ENCODE measurements at places on chromosomes 16 and 17.

- DNase-seq = no peak
Measured at GRCh38 chr17:58527949-58528348, 13.5 kb upstream of the MTMR4 start.

GRCh38 chr16:69407702-69408323 is 16.6 kb upstream of the CYB5B start:
- no peak for DNase-seq

- no peak for DNase-seq
Measured at GRCh38 chr17:80153004-80153403, 6.1 kb upstream of the EIF4A3 start.

GRCh38 chr16:4679850-4680636 is 13.3 kb upstream of the NUDT16L1 start:
- no peak for DNase-seq

GRCh38 chr17:79978548-79978855 is 57.2 kb downstream of the TBC1D16 start:
- no peak for DNase-seq

DNA sequence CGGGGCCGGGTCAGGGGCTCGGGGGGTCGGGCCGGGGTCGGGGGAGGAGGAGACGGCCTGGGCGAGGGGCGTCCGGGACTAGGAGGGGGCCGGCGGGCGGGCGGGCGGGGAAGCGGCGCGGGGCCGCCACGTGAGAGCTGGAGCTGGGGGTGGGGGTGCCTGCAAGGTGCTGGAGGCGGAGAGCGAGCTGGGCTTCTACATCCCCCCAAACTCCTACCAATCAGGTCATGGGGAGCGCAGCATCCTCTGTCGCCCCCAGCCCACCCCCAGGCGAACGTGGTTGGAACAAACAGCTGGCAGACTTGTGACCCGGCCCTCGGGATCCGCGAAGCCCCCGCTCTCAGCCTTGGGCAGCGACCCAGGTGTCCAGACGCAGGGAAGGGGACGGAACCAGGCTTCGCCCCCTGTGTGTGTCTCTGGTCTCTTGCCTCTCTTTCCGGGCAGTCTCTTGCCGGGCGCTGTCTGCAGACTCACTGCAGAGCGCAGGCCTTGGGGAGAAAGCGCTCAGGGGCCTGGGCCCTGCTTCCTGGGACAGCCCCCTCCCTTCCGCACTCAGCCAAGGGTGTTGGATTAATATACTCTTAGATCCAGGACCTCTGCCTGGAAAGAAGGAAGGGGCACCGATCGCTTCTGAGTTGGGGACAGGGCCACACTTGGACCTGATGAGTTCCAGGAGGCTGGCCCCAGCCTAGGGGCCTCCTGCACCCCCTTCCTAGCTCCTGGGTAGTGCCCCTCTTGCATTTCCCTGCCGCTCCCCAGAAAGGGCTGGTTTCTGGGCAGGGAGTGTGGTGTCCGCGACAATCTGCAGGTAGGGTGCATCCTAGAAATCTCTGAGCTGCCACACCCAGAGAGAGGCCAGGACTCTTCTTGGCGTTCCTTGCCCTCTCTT is 722 bp downstream of the RASL10B start:
- no peak for DNase-seq

GRCh38 chr16:19948186-19949104 is 63.8 kb upstream of the GPRC5B start:
- DNase-seq = no peak

- DNase-seq = no peak
Measured at GRCh38 chr17:21843951-21844590, 151.7 kb downstream of the KCNJ18 start.

DNA sequence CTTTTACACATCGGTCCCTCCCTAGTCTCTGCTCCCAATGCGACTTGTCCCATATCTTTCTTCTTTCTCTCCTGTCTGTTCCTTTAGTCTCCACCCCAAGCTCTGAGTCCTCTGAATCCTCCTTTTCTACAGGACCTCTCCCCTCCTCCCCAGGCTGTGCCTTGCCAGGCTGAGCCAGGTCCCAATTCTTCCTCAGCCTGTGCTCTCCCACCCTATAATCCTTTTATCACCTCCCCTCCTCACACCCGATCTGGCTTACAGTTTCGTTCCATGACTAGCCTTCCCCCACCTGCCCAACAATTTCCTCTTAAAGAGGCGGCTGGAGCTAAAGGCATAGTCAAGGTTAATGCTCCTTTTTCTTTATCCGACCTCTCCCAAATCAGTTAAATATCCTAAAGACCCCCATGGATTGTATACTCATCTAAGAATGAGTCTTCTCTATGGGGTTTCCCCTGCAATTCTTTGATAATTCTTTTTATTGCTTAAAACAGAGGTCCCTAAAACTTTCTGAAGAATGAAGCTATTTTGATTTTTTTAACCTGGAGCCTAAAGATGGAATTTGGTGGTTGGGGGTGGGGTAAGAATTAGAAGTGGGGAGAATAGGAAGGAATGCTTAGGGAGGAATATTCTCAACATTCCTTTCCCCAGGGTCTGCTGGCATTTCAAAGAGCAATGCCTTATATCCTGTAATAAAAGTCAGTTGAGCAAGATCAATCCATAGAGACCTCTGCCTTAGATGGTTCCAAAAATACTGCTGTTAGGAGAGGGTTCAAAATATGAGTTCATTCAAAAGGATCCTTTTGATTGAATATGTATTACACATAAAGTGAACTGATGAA is 102.8 kb downstream of the MYO1D start:
- DNase-seq = no peak

- DNase-seq = no peak
Measured at GRCh38 chr17:4174556-4174955, 31.6 kb downstream of the CYB5D2 start.

- no peak for DNase-seq
Measured at GRCh38 chr17:6304894-6305612, 129.9 kb downstream of the AIPL1 start.

DNA sequence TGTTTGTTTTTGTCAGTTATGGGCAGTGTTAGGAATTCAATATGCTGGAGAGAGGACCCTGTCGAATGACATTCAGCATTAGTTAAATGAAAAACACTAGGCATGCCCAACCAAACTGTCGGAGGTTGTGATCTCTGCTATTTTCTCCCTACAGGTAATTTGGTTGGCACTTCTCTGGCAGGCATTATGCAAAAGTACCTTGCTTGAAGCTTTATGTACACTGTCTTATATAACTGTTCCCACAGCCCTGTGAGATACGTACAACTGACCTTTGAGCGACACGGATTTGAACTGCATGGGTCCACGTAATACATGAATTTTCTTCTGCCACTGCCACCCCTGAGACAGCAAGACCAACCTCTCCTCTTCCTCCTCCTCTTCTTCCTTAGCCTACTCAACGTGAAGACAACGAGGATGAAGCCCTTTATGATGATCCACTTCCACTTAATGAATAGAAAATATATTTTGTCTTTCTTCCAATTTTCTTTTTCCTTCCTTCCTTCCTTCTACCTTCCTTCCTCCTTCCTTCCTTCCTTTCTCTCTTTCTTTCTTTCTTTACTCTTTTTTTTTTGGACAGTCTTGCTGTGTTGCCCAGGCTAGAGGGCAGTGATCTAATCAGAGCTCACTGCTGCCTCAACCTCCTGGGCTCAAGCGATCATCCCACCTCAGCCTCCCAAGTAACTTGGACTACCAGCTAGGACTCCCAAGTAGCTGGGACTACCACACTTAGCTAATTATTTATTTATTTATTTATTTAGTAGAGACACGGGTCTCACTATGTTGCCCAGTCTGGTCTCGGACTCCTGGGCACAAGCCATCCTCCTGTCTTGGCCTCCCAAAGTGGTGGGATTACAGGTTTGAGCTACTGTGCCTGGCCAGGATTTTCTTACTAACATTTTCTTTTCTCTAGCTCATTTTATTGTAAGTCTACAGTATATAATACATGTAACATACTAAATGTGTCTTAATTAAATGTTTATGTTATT is 77.3 kb downstream of the WIPI1 start:
- no peak for DNase-seq

GRCh38 chr16:17346621-17347569 is 123.9 kb downstream of the XYLT1 start:
- no peak for DNase-seq

DNA sequence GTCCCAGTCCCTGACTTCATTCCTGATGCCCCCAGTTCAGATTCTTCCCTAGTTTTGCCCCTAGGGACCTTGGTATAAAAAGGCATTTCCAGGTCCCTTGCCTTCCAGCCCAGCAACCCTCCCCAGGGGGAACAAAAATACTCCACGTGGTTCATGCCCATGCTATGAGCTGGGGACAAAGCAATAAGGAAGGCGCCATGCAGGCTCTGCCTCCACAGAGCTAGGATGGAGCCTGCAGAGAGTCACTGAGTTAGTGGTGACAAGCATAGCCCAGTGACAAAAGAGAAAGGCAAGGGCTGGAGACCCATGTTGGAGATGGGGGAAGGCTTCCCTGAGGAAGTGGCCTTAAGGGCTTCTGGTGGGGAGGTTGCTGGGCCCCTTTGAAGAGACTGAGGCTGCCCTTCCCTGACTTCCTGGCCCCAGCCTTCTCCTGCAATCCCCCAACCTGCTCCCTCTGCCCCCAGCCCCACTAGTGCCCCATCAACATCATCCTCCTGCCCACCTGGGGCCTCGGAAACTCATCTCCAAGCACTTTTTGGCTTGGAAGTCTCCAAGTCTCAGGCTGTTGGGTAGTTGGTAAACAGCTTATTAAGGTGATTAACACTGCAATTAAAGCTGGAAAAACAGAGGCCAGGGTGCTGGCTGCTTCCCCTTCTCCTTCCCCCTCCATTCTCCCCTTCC is 9.6 kb downstream of the DLX3 start:
- DNase-seq = no peak

DNA sequence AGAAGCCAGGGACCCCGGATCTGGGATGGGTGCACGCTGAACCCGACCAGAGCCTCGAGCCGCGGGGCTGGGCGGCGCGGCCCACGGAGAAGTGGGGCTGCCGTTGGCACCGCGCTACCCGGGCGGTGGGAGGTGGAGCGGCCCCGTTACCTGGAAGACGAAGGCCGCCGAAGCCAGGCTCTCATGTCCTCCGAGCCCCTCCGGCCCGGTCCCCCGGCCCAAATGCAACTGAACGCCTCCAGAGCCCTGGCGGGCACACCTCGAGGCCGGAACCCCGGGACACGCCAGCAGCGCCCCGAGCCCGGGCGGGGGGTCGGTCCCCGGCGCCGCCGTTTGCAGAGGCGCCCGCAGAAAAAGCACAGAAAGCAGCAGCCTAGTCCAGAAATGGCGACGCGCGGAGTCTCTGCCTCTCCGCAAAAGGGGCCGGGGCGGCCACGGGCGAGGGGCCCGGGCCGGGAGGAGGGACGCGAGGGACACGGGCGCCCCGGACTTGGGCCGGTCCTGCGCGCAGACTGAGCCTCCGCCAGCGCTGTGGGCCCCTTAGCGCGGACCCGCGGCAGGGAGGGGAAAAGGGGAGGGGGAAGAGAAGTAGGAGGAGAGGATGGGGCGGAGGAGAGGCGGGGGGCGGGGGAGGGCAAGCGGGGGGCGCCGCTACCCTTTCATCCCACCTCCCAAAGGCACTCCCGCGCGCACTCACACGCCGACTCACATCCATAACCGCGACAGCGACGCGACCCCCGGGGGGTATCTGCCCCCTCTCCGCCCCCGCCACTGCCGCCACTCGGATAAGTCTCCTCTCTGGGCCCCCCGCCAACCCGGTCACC is 1.4 kb downstream of the AXIN2 start:
- DNase-seq = no peak

- DNase-seq = no peak
Measured at GRCh38 chr16:27776556-27777225, 226.7 kb downstream of the KATNIP start.

DNA sequence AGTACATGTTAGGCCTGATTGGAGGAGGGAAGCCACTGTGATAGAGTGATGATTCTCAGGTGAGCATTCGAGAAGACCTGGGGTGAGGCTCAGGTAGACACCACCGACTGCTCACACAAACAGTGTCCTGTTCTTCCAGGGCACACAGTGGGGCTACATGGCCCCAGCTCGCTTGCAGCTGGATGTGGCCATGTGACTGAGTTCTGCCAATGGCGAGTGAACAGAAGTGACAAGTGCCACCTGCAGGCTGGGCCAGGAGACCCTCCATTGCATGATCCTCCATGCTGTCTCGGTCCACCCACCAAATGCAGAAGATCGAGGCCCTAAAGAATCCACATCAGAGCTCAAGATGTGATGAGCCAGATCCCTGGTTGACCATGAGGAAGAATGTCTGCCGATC is 6.2 kb downstream of the CES5A start:
- no peak for DNase-seq

GRCh38 chr17:16354585-16354984 is 1.3 kb upstream of the CENPV start:
- no peak for DNase-seq

DNA sequence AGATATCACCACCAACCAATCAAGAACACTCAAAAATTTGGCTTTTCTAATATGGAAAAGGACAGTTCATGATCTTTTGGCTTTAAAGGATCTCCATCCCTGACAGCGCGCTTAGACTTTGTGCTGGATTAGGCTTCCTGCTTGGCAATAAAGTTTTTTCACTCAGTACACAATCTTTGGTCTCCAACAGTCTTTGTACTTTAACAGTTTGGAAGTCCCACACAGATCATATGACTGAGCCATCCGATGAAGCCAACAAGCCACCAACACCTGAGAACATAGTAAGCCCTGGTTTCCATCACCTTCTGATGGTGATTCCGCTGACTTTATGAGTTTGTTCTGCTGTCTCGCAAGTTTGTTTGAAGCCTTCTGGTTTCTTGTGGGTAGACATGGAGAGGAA is 34.3 kb downstream of the SMURF2 start:
- DNase-seq = no peak

DNA sequence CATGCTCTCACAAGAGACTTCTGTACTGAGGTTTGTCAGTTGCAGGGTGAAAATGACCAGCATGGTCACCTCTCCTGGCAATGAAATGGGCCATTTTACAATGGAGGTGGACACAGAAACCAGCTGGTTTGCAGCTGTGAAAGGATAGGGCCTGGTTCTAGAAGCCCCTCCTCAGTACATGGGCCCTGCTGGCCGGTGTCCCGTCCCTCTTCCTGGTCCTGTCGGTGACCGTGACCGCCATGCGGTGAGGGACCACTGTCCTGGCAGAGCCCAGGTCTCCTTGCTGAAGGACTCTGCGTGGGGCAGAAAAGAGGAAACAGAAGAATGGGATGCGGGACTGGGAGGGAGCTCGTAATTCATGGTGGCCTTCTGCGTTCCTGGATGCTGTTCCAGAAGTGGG is 76.0 kb upstream of the ZNF423 start:
- no peak for DNase-seq

DNA sequence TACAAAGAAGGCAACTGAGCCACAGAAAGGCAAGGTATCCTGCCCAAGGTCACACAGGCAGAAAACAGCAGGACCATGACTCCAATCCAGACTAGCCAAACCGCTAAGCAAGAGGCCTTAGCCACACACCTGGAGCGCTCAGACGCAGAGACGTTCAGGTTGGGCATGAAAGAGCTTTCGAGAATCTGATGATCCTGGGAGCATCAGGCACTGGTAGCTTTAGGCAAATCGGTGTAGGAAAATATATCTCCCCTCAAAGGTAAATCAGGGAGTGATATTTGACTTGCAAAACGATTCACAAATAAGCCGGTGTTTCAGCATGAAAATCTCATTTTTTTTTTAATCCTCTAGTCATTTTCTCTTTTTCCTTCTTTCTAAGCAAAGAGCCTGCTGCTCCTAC is 279.0 kb downstream of the MRTFB start:
- no peak for DNase-seq

- no peak for DNase-seq
Measured at GRCh38 chr17:7220593-7221277, 997 bp downstream of the ACADVL start.

GRCh38 chr17:20216154-20216815 is 207.1 kb downstream of the SPECC1 start:
- DNase-seq = no peak

- no peak for DNase-seq
Measured at GRCh38 chr17:75723171-75723930, 2.1 kb downstream of the ITGB4 start.

GRCh38 chr16:69323415-69323814 is 7.0 kb downstream of the PDF start:
- no peak for DNase-seq
